ENCODE measurements at places on chromosomes 11 and 22. TPM values are rescaled to one million over a fixed set of nuclear protein-coding genes. Genes with fewer than 3 reads are reported as not detected.

- peak; percentile 99 for DNase-seq
Measured at GRCh38 chr11:119696378-119697222, 32.4 kb downstream of the NECTIN1 start.

GRCh38 chr22:35754761-35755160 lies 37.1 kb downstream of the APOL5 start:
- DNase-seq = peak; percentile 16

LRRC10B gene
- total RNA-seq = under 0.01 TPM

MPEG1 gene
- total RNA-seq = not detected

MYO18B gene
- not detected for total RNA-seq

GRCh38 chr22:45502215-45503049 lies at the start of gene FBLN1:
FBLN1 (plus strand) TSS chr22:45502883; CDS start chr22:45502986, 103 bp downstream.
- DNase-seq = no peak

DNA sequence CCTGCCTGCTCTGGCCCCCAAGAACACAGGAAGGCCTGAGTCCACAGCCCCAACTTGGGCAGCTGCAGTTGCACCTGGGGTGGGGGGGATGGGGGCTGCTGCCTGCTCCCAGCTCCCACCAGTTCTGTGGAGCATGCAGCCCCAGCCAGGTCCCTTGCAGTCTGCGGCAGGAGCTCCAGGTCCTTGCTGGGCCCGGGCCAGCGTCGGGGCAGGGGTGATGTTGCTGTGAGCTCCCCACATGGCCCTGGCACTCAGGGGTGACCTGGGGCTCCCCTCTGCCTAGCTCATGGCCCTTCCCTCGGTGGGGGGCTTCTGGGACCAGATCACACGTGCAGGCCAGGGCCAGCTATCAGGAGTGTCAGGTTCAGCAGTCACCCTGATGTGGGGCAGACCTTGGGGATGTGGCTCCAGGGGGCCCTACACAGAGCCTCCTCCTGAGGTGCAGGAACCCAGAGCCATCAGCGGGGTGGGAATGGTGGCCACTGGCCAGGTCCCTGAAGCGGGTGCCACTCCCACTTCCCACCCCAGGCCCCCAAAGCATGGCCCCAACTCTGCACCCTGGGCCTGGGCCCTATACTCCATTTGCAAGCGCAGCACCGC lies 10.4 kb upstream of the MED17 start:
- no peak for DNase-seq

GRCh38 chr22:39234867-39235687 lies 9.7 kb downstream of the PDGFB start:
- DNase-seq = peak; percentile 63

DNA sequence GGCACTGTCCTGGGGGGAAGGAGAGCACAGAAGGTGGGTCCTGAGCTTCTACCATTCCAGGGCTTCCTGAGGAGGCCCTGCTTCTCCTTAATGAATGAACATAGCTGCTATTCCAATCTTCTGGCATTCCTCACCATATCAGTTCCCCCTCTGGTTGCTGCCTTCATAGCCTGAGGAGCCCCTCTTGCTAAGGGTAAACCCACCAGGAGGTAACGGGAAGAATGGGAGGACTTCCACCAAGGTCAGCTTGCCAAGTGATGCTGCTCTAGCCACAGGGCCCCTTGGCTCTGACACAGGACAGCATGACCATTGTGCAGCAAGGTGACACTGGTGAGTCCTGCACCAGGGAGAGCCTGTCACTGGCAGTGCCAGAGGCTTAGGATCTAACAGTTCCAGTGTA lies 1022.5 kb downstream of the TBC1D22A start:
- DNase-seq = no peak

DNA sequence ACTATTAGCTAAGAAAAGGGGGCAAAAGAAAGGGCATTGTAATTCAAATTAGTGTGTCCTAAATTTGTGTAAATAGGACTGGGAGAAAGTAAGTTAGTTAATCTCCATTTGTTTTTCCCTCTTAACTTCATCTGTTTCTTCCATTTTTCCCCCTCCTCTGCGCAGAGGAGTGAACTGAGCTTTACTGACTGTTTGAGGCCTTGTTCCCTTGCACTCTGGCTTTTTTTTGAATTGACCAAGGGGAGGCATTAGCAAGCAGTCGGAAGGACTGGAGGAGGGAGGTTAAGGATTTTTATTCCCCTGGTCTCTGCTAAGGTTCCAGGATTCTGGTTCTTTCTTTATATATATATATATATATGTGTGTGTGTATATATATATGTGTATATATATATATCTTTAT lies 15.2 kb upstream of the FANCF start:
- no peak for DNase-seq

EHF gene
- total RNA-seq = 41.9 TPM

DNA sequence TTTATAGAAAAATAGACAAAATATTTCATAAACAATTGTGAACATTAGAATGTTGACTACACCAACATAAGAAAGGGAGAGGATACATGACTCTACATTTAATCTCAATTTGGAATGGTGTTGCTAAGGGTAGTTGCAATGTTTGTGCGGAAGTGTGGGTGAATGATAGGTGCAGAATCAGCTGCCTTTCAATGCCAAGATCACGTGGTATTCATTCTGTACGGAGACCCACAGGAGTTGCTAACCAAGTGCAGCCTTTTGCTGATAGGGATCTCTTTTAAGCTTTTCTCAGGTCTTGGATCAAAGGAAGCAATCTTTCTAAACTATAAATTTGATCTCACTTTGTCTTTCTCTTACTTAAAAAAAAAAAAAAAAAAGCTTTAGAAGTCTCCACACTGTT lies 29.8 kb upstream of the CTSC start:
- no peak for DNase-seq
